ENCODE measurements at places on chromosomes 4 and X.

DNA sequence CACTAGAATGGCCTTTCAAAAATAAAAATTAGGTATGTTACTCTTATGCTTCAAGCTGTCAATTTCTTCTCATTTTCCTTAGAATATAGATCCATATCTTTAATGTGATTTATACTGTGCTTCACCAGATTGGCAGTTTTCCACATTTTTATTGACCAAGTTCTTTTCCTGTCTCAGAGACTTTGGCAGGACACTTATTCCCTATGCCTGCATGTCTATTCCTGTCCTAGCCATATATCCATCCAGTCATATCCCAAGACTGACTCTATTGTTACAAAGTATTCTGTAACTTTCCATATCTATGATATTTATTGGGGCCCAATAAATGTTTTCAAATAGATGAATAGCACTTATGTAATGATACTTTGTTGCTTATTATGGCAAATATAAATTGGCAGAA is 450.7 kb downstream of the GASK1B start:
- DNase-seq, result no peak

DNA sequence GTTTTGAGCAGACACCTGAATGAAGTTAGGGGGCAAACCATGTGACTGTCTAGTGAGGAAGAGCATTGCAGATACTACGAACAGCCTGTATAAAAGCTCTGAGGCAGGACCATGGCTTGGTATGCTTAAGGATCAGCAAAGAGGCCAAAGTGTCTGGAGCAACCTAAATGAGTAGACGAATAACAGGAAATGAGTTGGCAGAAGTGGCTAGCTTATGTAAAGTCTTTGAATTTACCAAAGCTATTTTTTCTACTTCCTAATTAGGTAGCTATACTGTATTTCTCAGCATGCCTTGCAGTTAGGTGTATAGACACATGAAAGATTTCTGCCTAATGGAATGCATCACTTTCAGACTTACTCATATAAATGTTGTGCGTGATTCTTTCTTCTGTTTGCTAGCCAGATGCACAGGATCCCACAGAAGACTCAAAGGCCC is 9.3 kb upstream of the GPRIN3 start:
- DNase-seq, result no peak

- no peak for DNase-seq
Measured at GRCh38 chr4:11038926-11039325, 354.4 kb upstream of the CLNK start.

- no peak for DNase-seq
Measured at GRCh38 chr4:37632836-37633235, 53.3 kb downstream of the RELL1 start.

GRCh38 chrX:2614911-2615310 is 76.2 kb upstream of the CD99 start:
- DNase-seq, result no peak

DNA sequence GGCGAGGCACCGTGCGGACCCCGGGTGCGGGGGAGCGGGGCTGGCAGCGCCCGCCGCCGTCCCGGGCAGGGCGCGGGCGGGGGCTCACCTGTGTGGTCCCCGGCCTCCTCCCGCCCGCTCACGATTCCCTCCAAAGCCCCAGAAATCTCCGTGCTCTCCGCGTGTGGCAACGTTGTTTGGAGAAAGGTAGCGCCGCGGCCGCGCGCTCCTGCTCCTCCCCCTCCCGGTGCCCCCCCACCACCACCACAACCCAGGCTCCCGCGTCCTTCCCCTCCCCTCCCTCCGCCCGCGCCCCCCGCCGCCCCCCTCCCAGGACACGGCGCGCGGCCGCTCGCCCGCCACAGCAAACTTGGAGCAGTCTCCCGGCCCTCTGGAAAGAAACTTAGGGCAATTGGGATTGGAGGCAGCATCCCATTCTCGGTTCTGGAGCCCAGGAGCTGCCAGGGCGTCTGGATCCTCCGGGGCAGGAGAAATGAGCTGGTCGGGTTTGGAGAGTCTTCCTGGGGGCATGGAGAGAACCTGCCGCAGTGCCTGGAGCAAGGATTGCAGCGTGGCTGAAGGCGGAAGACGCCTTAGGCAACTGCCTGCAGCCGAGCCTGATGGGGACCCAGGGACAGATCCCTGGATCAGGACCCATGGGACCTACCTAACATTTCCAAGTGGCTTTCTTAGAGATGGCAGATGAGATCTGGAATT is 855 bp downstream of the KLF3 start:
- peak; percentile 68 for DNase-seq

- no peak for DNase-seq
Measured at GRCh38 chr4:164509951-164510350, 244.0 kb upstream of the SMIM31 start.

DNA sequence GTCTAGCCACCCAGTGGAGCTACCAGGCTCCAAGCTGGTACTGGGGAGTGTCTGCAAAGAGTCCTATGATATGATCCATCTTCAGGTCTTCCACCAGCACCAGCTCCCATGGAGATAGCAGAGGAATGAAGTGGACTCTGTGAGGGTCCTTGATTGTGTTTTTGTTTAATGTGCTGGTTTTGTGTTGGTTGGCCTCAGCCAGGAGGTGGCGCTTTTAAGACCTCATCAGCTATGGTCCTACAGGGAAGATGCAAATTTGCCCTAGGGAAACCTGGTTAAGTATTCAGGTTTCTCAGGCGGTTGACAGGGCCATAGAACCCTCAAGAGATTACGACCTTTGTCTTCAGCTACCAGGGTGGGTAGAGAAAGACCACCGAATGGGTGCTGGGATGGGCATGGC is 1141.1 kb downstream of the STIM2 start:
- DNase-seq, result no peak

GRCh38 chr4:54226404-54227255 is 2.5 kb upstream of the PDGFRA start:
- DNase-seq, result peak; percentile 25

GRCh38 chrX:44415639-44416386 is 72.3 kb upstream of the EFHC2 start:
- no peak for DNase-seq

Measured in D341Med (cell line).